ENCODE measurements at places on chromosomes 16 and 17.

GRCh38 chr16:64397042-64397441 lies 724.8 kb downstream of the CDH11 start:
- no peaks in the 10 kb centered on the region for H3K36me3 ChIP-seq
- H3K4me1 ChIP-seq, result no peaks in the 10 kb centered on the region
- H3K27me3 ChIP-seq, result no peaks in the 10 kb centered on the region
- no peak overlapping the region for H3K4me3 ChIP-seq

- peak within 1 kb of the TSS; percentile 9 for H3K4me3 ChIP-seq
- peak; percentile 44 for DNase-seq
- no peaks in the 10 kb centered on the region for H3K4me1 ChIP-seq
- H3K36me3 ChIP-seq, result no peaks in the 10 kb centered on the region
Observed at GRCh38 chr17:63931981-63932561, at the start of gene CD79B. TSS of gene CD79B (minus strand) at chr17:63932331. CDS start at chr17:63932261, 70 bp downstream.

DNA sequence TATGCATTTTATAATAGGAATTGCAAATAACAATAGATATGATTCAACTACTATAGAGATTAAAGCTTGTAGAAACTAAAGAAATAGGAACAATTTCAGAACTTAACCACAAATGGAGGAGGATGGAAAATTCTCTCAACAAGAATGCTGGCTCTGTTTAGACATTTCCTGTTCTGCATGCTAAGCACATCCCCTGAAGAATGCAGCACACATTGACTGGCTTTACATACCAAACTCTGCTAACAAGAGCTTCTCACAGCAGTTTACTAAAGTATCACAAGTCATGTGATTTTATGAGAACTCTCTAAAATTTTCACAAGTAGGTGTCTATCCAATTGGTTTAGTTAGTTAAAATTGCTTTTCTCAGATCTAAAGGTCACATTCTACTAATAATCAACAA lies 85.2 kb downstream of the SPAG9 start:
- peaks cover 19% of the 10 kb centered on the region for H3K36me3 ChIP-seq
- no peak overlapping the region for H3K4me3 ChIP-seq
- H3K27ac ChIP-seq, result no peak overlapping the region
- peaks cover 17% of the 10 kb centered on the region for H3K4me1 ChIP-seq

DNA sequence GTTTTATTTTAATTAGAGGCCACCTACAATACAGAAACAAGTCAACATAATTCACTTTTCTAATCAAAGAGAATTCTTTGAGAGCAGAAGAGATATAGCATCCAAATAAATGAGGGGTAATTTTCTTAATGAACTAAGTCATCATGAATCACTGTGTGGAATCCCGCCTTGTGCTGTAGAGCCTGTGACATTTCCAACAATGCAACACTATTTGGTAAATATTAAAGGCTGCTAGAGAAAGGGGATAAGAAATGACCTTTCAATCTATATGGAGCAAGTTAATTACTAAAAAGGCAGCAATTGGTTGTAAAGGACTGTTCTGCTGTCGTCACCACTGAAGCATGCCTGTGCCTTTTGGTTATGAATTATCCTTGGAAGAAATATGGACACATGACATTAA lies 345.7 kb upstream of the MAF start:
- H3K27me3 ChIP-seq, result no peaks in the 10 kb centered on the region
- no peaks in the 10 kb centered on the region for H3K36me3 ChIP-seq
- no peak overlapping the region for H3K27ac ChIP-seq
- no peak overlapping the region for H3K4me3 ChIP-seq

DNA sequence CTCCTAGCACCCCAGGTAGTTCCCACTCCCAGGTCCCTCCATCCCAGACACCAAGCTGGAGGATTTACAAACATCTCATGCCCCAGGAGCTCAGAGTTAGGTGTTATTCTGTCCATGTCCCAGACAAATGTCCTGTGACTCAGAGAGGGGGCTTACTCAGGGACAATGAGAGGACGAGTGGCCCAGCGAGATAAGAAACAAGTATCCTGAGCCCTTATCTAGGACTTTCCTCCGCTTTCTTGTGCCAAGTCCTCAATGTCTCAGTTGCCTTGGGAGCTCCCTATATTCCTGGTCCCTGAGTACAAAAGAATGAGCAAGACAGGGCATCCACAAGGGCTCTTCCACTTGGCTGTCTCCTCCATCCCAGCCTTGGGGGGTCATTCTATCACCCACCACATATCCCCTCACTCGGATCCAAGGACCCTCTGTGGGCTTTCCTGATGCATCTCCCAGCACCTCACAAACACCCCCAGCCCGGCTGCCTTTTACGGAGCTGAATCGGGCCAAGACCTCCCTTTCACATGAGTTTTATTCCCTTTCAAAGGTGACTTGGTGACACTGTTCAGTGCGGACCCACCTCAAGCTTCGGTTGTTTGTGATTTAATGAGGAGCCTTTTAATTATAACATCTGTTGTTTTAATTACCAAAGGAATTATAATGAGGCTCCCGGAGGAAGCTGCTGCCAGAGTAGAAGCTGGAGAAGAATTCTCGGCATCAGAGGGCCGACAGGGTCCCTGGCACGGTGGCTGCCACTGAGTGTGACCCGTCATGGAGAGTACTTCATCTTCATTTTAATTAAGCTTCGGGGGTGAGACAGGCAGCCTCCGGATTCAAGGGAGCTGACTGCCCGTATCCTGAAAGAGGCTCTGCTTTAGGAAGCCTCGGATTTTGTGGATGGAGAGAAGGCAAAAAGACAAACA lies 121.5 kb downstream of the WSCD1 start:
- no peak overlapping the region for H3K27ac ChIP-seq
- no peak for DNase-seq
- no peaks in the 10 kb centered on the region for H3K27me3 ChIP-seq
- H3K36me3 ChIP-seq, result no peaks in the 10 kb centered on the region

GRCh38 chr17:38850374-38850773 lies 3.1 kb downstream of the RPL23 start:
- no peak overlapping the region for H3K4me3 ChIP-seq
- peaks cover 43% of the 10 kb centered on the region for H3K4me1 ChIP-seq
- no peak for DNase-seq
- H3K27ac ChIP-seq, result no peak overlapping the region

GRCh38 chr17:29071303-29071702 lies 28.4 kb downstream of the PIPOX start:
- H3K36me3 ChIP-seq, result no peaks in the 10 kb centered on the region
- no peak for DNase-seq
- H3K27me3 ChIP-seq, result no peaks in the 10 kb centered on the region
- no peak overlapping the region for H3K4me3 ChIP-seq

GRCh38 chr16:10205688-10206087 lies 23.5 kb upstream of the GRIN2A start:
- H3K36me3 ChIP-seq, result no peaks in the 10 kb centered on the region
- H3K27me3 ChIP-seq, result no peaks in the 10 kb centered on the region
- no peak for DNase-seq

- H3K27me3 ChIP-seq, result no peaks in the 10 kb centered on the region
- H3K4me3 ChIP-seq, result no peak overlapping the region
- H3K36me3 ChIP-seq, result no peaks in the 10 kb centered on the region
- DNase-seq, result no peak
- no peak overlapping the region for H3K27ac ChIP-seq
Observed at GRCh38 chr17:77944390-77945222, 13.9 kb upstream of the TNRC6C start.

- H3K4me3 ChIP-seq, result peak overlapping the region; percentile 27
- H3K36me3 ChIP-seq, result no peaks in the 10 kb centered on the region
- peaks cover 36% of the 10 kb centered on the region for H3K27me3 ChIP-seq
Observed at GRCh38 chr17:49971848-49972485, 3.0 kb downstream of the DLX4 start.

DNA sequence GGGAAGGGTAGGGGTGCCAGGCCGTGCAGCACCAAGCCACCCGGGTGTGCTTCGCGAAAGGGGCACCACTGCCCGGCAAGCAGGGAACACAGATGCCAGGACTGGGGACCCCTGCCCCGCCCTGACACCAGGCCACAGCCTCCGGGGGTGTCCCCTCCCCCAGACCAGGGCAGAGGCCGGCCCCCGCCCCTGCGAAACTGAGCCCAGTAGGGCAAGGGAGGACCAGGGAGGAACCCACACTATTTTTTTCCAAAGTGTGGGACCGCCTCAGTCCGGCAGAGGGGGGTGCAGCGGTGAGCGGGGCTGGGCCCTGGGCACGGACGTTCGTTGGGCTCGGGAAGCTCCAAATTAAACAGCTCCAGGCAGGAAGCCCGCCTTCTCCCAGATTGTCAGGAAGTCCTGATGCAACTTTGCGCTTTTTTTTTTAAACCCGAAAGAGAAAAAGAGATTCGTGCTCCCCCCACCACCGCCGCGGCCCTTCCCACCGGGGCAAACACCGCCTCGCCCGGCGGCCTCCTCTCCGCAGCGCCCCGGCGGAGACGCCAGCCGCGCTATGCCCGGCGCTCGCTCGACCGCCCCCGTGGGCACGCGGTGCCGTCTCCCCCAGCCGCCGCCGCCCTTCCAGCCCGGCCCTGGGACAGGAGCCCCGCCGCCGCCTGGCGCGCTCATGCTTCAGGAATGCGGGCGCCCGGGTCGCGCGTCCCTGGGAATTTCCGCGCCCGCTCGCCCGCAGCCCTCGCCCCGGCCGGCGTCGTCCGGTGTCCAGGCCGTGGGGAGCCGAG lies 755 bp downstream of the PIEZO1 start:
- H3K27me3 ChIP-seq, result no peaks in the 10 kb centered on the region
- peak; percentile 66 for DNase-seq
- no peaks in the 10 kb centered on the region for H3K36me3 ChIP-seq
- peak overlapping the region; percentile 89 for H3K4me3 ChIP-seq
- peak overlapping the region; percentile 89 for H3K27ac ChIP-seq
- peaks cover 57% of the 10 kb centered on the region for H3K4me1 ChIP-seq

GRCh38 chr17:74148901-74149596 lies 54.4 kb upstream of the RPL38 start:
- H3K4me3 ChIP-seq, result no peak overlapping the region
- DNase-seq, result no peak
- no peaks in the 10 kb centered on the region for H3K4me1 ChIP-seq
- H3K27me3 ChIP-seq, result peaks cover 50% of the 10 kb centered on the region
- no peak overlapping the region for H3K27ac ChIP-seq

DNA sequence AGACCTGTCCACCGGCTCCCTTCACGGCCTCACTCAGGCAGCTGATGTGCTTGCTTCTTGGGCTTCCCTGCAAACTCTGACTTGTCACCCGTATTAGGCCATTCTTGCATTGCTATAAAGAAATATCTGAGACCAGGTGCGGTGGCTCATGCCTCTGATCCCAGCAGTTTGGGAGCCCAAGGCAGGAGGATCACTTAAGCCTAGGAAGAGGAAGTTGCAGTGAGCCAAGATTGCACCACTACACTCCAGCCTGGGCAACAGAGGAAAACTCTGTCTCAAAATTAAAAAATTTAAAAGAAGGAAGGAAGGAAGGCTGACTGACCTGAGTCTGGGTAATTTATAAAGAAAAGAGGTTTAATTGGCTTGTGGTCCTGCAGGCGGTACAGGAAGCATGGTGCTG lies 17.0 kb downstream of the SOST start:
- H3K36me3 ChIP-seq, result no peaks in the 10 kb centered on the region
- H3K4me1 ChIP-seq, result no peaks in the 10 kb centered on the region
- no peak overlapping the region for H3K27ac ChIP-seq
- peaks cover 7% of the 10 kb centered on the region for H3K27me3 ChIP-seq
- DNase-seq, result no peak

- DNase-seq, result no peak
- H3K36me3 ChIP-seq, result no peaks in the 10 kb centered on the region
- no peaks in the 10 kb centered on the region for H3K27me3 ChIP-seq
- H3K4me1 ChIP-seq, result peaks cover 52% of the 10 kb centered on the region
- H3K4me3 ChIP-seq, result peak overlapping the region; percentile 89
Observed at GRCh38 chr16:88782454-88783390, 2.3 kb downstream of the PIEZO1 start.

DNA sequence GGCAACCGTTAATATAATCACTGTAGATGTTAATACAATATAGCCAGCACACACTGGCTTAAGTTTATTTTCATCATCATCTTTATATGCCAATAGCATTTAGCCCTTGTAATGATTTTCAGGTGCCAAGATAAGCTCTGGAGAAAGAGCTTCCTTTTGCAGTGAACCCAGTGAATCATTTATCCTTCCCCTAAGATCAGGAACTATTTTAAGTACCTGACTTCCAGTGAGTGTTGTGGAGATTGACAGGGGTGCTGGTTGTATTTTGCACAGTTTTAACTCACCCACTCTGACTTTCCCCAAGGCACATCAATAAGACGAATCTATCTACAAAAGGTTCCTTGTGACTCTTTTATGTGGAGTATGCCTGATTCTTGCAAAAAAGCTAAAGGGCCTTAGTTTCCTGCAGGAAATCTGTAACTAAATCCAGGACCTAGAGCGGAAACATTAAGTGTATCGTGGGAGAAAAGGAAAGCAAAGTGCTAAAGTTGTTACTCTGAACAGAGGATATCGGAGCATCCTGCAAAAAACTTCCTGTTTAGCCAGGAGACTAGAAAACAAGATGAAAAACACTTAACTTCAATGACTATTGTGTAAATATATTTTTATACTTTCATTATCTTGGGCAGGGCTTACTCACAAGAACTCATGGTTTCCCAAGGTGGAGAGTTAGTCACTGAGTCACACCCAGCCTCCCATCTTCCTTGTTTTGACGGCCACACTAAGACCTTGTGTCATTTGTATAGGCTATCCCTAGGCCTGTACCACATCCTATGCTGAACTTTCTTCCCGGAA lies 183.6 kb downstream of the MAP2K6 start:
- no peaks in the 10 kb centered on the region for H3K27me3 ChIP-seq
- no peaks in the 10 kb centered on the region for H3K36me3 ChIP-seq
- DNase-seq, result no peak

GRCh38 chr16:2767891-2768290 lies 9.2 kb downstream of the ELOB start:
- no peak for DNase-seq
- no peaks in the 10 kb centered on the region for H3K27me3 ChIP-seq
- H3K4me1 ChIP-seq, result peaks cover 51% of the 10 kb centered on the region
- H3K4me3 ChIP-seq, result no peak overlapping the region

- peaks cover 10% of the 10 kb centered on the region for H3K4me1 ChIP-seq
- no peak overlapping the region for H3K27ac ChIP-seq
- no peaks in the 10 kb centered on the region for H3K36me3 ChIP-seq
- no peak for DNase-seq
- no peak overlapping the region for H3K4me3 ChIP-seq
Observed at GRCh38 chr16:20744922-20745440, 3.4 kb upstream of the THUMPD1 start.

DNA sequence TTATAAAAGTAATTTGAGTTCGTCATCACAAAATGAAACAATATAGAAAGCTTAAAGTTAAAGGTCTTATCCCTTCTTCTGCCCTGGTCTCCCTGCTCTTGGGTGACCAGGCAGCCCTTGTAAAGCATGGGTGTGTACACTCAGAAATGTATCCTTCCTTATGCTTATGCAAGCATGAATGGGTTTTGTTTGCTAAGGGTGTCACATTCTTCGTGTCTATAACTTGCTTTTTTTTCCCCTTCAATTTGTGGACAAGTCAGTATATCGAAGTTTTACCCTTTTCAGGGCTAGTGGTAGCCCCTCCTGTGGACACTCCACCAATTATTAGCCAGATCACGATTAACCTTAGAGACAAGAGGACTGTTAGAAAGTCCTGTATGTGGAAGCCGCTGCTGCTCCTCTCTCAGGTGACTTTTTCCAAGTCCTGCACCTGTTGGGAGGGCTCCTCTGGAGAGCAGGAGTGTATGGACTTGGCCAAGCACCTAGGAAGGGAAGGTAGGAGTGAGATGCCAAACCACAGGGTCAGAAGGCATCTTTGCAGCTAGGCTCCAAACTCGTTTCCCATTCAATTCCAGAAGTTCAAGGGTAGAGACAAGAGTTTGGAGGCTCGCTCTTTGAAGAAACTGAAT lies 50.9 kb downstream of the LDHD start:
- no peaks in the 10 kb centered on the region for H3K27me3 ChIP-seq
- peaks cover 76% of the 10 kb centered on the region for H3K4me1 ChIP-seq
- peak; percentile 56 for DNase-seq
- peak overlapping the region; percentile 85 for H3K27ac ChIP-seq
- no peaks in the 10 kb centered on the region for H3K36me3 ChIP-seq

Data from stomach (tissue), 19 donors.